Kidney glomerular epithelial cell (primary cell): ENCODE measurements at places on chromosomes 13 and 19.

DNA sequence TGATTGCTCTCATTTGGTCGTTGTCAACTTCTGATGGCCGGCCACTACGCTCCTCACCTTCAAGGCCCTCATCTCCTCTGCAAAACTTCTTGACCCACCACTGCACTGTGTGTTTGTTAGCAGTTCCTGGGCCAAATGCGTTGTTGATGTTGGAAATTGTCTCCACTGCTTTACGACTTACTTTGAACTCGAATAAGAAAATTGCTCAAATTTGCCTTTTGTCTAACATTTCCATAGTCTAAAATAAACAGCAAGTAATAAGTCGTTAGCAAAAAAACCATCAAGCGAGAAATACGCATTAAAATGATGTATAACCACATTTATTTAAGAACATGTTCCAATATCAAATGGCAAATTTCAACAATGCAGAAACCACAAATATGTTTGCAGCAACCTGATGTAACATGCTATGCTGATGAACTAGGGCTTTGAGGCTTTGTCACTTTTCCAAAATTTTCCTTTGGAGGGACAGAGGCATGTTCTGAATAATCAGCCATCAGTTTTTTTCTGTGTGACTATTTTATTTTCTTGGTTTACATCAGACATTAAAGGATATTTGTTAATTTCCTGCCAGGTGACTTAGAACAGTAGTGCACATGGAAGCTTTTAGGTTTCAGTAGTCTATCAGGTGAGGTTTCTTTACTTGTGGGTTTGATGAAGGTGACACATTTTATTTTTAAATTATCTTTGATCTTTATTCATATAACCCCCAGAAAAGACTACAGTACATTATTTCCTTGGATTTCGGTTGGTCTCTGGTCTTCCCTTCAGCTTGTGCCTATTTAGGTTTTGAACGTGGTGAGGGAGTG is 74.7 kb upstream of the TEX29 start:
- no peak for DNase-seq

DNA sequence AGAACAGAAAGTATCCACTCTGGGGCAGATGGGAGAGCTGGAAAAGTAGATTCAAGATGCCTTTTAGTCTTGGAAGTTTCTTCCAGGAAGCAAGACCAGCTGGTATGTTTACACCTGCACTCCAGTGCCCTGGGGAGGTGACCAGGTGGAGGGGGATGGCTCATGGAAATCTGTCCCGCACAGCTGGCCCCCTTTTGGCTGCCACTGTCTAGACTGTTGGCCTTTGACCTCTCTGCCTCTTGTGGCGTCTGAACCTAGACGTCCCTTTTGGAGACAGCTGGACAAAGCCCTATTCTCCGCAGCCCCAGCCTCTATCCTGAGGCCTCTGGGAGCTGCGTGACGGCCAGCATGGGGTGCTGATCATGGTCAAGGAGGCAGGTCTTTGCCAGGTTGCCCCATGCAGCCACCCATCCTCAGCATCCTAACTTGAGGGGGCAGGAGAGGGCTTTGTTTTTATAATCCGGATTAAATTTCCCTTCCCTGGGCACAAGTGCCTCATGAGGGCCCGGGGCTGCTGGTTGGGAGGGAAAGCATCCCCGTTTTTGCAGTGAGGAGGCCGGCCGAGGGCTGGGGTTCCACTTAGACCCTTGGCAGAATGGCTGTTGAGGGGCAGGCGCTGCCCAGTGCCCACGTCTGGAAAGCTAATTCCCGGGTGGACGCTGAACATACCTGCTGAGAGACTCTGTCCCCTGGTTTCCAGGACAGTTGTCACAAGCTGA is 17.3 kb upstream of the GDF15 start:
- no peak for DNase-seq

- no peak for DNase-seq
These were observed 12.0 kb downstream of the CYP4F2 start for GRCh38 chr19:15885919-15886318.

- no peak for DNase-seq
These were observed 1.6 kb upstream of the MLNR start for GRCh38 chr13:49218493-49219051.

GRCh38 chr13:42333613-42334328 is 61.8 kb downstream of the AKAP11 start:
- DNase-seq = peak; percentile 6

DNA sequence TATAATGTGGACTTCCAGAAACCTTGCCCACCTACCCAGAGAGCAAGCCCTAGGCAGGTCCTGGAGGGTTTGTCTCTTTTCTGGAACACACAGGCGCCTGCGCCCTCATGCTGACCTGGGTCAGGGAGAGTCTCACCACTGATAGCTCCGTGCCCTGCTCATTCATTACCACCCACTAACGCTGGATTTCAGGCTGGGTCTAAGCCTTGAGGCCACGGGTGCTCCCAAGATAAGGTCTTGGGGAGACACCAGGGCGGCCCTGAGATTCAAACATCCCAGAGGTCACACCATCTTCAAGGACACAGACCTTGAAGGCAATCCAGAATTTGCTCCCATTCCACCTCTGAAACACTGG is 5.1 kb downstream of the S1PR2 start:
- no peak for DNase-seq

- no peak for DNase-seq
These were observed 152.5 kb downstream of the IER2 start for GRCh38 chr19:13302526-13303270.

DNA sequence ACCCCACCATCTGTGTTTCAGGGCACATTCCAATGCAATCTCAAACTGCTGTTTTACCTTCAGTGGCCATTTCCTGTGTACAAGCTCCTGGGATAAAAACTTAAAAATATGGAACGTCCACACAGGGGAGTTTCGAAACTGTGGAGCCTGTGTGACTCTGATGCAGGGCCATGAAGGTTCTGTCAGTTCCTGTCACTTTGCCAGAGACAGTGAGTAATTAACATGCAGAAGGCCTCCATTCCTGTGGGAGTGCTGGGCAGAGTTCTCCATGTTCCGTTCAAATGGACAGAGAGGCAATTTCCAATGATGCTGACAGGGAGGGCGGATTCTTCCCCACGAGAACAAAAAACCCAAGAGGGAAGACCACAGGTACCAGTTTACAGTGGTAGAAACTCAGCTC is 24.4 kb downstream of the WDR88 start:
- no peak for DNase-seq

- peak; percentile 57 for DNase-seq
These were observed 4.7 kb downstream of the PNMA8A start for GRCh38 chr19:46466536-46467196.

- DNase-seq = no peak
These were observed 11.0 kb upstream of the DOCK6 start for GRCh38 chr19:11273296-11273695.

DNA sequence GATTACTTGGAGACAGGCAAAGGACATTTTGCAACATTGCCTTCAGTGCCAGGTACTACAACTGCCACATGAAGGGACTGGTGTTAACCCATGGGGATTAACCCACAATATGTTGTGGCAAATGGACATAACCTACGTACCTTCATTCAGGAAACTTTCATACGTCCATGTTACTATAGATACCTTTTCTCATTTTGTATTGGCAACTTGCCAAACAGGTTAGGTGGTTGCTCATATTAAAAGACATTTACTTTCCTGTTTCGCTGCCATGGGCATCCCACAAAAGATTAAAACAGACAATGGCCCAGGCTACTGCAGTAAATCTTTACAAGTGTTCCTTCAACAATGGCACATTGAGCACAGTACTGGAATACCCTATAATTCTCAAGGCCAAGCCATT is 925.3 kb downstream of the SLITRK6 start:
- DNase-seq = no peak

GRCh38 chr19:15631817-15632216 is 8.9 kb upstream of the CYP4F3 start:
- no peak for DNase-seq

DNA sequence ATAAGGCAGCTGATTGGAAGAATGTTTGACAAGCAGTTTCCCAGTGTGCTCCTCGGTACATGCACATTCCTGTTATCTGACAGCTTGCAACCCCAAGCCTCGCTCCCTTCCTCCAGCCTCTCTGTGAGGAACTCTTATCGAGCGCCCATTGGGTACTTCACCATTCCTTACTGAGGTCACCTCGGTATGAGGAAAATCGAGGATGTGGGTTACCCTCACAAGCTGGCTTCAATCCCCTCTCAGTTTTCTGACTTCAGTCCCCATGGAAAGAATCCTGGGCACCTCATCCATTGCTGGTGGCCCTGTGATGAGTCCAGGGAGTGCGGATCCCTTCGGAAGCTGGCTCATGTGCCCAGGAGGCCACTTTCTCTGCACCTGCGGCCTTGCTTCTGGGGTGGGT is 17.3 kb downstream of the TEX29 start:
- no peak for DNase-seq

GRCh38 chr13:34179927-34180326 is 362.0 kb downstream of the RFC3 start:
- no peak for DNase-seq

GRCh38 chr19:4877753-4878490 is 10.5 kb upstream of the PLIN3 start:
- DNase-seq = no peak

DNA sequence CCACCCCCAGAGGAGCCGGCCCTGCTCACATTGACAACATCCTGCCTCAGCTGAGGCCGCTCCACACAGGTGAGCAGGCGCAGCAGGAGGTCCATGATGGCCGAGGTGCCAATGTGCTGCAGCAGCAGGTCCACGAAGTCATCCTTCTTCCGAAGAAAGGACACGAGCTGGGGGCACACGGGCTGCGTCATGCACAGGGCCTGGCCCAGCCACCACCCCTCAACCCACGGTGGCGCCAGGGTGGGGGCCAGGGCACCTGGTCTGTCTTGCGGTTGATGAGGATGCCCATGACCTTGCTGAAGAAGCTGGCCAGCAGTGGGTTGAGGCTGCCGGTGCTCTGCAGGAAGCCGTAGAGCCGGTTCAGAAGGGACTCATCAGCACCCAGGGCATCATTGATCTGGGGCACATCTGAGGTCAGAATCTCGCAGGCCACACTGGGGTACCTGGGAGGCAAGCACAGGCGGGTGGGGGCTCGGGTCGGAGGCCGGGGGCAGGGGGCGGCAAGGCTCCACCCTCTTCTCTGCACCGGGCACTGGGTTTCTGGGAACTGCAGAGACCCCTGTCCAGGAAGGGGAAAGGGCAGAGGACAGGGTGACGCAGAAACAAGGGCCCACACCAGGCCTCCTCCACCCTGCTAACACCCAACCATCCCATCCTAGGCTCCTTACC is 13.4 kb downstream of the PPP6R1 start:
- DNase-seq = no peak

GRCh38 chr19:39140594-39140993 is 15.0 kb downstream of the PAK4 start:
- no peak for DNase-seq

DNA sequence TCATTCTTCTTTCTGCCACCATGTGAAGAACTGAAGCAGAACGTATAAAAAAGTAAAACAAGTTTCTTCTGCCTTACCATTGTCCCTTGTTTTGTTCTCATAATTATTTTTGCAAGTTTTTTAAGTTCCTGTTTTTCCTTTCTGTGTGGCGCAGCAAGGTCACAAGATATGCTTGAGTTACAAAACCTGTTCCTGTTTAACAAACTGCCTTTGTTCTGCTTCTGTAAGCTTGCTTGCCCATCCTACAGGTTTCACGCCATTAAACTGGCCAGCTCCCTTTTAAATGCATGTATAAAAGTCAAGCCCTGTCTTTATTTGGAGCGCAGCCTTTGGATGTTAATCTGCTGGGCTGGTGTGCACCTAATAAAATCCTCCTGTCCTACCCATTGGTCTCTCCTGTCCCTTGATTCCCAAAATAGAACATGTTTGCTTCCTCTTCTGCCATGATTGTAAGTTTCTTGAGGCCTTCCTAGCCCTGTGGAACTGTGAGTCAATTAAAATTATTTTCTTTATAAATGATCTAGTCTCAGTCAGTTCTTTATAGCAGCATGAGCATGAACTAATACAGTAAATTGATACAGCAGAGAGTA is 1115.4 kb downstream of the SLITRK1 start:
- DNase-seq = no peak

- no peak for DNase-seq
These were observed 233.5 kb downstream of the TUBA3C start for GRCh38 chr13:18948012-18948663.

- DNase-seq = peak; percentile 51
These were observed 846 bp upstream of the PRKACA start for GRCh38 chr19:14118165-14119051.
